ENCODE measurements at places on chromosomes 5 and 9. TPM values are rescaled to one million over a fixed set of nuclear protein-coding genes. Genes with fewer than 3 reads are reported as not detected.

DNA sequence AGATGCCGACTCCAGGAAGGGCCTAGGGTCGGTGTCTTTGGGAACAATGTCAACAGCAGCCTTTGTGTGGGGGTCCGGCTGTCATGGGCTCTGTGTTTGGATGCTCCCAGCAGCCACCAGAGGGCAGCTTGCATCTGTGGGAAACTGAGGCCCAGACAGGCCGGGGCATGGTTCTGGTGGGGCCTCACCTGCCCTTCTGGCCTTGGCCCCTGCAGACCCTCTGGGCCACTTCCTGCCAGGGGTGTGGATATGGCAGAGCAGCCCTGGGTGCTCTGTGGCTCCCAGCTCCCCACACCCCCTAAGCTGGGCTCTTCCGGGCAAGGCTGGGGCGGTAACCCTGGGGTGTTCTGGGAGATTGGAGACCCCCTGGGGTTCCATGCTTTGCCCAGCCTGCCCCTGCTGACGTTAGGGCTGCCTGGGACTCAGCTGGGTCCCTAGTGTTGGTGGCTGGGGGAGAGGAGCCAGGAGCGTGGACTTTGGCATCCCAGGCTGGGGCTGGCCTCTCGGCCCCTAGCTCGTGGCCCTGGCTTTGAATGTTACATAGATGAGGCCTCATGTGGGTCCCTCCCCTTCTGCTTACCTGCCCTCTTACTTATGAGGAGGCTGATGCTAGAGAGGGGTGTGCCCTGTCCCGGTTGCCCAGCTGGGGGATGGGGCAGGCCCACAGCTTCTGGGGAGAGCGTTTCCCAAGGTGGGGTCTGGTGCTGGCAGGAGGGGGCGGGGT lies 38.3 kb downstream of the RXRA start:
- DNase-seq = no peak

Gene SNCB
- 2.3 TPM for polyA plus RNA-seq

Gene CCDC192
- polyA plus RNA-seq = 0.43 TPM

- no peak for DNase-seq
Observed at GRCh38 chr5:131226899-131227298, 37.0 kb upstream of the CDC42SE2 start.

DNA sequence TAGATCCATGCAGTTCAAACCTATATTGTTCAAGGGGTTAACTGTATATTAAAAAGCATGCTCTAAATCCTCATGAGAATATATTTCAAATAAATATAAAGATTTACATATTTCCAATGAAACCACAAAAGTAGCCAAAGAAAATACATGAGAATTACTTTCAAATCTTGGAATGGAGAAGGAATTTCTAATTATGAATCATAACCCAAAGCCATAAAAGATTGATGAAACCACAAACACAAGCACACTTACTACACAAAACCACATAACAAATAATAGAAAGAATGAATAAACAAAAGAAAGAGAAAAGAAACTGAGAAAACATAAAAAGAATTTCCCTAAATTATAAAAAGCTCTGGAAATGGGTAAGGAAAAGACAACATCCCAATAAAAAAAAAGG lies 16.0 kb downstream of the ERP44 start:
- no peak for DNase-seq

DNA sequence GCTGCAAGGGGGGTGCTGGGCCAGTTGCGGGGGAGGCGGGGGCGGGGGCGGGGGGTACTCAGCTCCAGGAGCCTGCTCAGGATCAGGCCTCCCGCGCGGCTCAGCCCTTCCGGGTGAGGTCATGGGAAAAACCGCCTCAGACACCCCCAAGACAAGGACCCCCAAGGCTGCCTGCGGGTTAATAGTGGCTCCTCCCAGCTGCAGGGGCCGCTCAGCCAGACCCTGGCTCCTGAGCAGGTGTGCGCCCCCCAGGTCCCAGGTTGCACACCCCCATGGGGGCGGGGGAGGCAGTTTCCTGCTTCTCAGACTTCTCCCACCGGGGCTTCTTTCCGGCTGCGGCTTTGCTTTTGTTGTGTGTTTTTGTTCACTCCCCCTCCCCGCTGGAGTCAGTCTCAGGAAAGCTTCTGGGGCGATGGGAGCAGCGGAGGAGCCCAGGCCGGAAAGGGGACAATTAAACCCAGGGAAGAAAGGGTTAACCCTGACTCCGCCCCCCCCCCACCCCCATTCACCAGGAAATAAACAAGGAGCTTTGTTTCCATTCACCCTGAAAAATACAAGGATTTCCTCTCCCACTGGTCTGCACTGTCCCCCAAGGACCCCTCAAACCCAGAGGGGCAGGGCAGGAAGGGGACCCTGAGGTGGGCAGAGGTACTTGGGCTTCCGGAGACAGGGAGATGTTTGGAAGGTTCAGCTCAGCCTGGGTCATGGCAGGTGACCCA lies 42.3 kb upstream of the NOTCH1 start:
- DNase-seq = peak; percentile 60

DNA sequence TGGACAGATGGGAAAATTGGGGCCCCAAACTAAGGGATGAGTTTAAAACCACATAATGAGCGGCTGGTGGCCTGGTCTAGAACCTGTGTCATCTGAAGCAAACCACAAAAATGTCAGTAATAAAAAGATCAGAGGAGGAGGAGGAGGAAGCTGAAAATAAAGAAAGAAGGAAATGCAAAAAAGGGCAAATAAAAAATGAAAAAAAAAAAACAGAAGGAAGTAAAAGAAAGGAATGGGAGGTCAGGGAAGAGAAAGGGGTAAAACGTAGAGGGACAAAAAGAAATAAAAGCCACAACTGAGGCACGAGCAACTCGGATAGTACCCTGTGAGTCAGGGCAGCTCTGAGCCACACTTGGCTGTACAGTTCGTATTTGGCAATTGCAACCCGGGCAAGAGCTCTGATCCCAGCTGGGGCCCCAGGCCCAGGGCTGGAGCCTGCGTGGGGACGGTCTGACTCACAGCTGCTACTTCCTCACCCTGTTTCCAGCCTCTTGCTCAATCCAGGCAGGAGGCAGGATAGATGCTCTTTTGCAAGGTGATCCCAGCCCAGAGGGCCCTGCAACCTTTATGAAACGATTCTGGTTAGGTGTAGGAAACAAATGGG lies 137.9 kb upstream of the TRIM32 start:
- peak; percentile 90 for DNase-seq

DNA sequence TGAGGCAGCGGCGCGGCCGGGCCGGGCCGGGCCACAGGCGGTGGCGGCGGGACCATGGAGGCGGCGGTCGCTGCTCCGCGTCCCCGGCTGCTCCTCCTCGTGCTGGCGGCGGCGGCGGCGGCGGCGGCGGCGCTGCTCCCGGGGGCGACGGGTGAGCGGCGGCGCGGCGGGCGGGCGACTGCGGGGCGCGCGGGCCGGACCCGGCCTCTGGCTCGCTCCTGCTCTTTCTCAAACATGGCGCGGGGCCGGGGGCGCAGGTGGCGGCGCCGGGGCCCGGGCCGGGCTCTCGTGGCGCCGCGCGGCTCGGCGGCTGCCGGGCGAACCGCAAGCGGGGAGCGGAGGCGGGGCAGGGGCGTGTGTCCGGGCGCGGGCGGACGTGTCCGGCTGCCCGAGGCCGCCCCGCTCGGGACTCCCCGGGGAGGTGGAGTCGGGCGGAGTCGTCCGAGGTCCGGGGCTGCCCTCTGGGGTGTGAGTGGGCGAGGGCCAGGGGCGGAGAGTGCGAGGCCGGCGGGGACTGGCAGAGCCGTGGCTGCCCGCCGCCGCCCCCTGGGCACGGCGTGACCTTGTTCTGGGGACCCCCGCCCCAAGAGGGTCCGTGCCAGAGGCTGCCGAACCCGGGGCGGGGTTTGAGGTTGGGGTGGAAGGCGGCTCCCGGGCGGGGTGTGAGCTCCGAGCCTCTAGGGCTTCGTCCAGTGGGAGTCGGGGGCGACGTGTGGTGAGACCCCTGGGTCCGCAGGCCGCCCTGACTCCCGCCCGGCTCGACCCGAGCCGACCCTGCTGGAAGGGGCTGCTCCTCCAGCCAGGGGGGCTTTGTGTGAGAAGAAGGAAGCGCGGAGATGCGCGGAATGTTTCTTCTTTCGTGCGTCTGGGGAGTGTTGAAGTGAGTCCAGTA lies 485 bp downstream of the TGFBR1 start:
- peak; percentile 86 for DNase-seq

GRCh38 chr5:97112230-97112629 lies 30.2 kb downstream of the LIX1 start:
- no peak for DNase-seq

DNA sequence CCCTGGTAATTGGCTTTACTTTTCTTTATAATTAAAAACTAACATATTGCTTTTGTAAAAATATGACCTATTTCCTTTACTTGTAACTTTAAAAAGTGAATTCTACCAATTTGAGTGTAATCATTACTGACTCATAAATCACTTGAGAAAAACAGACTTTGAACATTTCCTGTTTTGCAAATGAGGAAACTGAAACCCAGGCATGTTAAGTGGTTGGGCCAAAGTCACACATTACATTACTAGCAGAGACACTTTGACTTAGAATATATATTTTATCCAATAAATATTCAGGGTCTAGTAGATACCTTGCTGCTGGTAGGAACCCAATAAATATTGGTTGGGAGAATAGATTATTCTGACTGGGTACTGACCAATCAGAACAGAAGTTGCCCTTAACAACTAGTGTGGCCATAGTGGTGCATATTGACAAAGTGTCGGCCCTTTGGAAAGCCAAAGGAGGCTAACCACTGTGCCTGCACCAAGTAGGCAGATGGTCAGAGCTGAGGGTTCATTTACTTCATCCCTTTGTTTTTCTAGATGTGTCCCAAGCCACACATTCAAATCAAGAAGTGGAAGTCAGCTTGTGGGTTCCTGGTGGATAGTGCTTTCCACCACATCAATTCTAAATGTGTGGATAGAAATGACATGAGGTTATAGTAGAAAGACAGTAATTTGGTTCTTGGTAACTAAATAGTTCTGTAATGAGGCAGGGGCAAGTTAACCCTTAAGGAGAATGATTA lies 365.1 kb upstream of the RIOK2 start:
- DNase-seq = no peak

- no peak for DNase-seq
Observed at GRCh38 chr5:2130361-2130760, 247.6 kb upstream of the IRX4 start.

Gene SAXO1
- not detected for polyA plus RNA-seq

- DNase-seq = no peak
Observed at GRCh38 chr5:104793031-104793754, 1230.6 kb upstream of the NUDT12 start.

DNA sequence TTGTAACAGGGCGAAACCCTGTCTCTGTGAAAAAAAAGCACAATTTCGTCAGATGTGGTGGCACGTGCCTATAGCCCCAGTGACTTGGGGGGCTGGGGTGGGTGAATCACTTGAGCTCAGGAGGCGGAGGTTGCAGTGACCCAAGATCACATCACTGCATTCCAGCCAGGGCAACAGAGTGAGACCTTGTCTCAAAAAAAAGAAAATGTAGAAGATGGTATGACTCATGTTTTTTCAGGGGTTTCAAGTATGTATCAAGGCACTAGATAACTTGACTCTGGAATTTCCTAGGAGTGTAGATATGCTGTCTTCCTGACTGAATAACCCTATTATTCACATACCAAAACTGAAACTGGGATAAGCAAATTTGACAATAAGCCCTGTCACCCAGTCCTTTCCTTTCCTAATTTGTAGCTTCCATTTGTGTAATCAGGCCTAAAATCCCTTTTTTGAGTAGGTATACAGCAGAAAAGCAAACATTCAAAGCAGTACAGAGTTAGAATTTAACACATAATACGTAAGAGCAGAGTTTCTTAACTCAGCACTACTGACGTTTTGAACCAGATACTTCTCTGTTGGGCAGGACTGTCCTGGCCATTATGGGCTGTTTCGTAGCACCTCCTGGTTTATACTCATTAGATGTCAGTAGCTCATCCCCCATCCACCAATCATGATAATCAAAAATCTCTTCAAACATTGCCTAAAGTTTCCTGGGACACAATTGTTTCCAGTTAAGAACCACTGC lies 17.3 kb upstream of the ANKRD18B start:
- DNase-seq = no peak

DNA sequence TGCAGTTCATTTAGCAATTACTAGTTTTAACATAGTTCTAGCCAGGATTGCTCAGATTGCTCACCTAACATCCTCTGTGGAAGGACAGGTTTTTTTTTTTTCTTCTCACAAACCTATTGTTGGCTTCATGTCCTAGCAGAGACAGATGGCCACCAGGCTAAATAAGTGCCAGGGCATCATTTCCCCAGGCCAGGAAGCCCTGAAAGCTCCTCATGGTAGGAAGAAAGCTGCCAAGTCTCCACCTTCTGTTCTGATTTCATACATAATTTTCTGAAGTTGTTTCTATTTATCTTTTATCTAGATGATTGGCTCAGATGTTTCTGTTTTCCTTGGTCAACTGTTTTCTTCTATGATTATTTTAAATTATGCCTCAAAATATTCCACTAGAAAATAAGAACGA lies 31.0 kb downstream of the EFCAB9 start:
- DNase-seq = no peak

Gene PLCXD3
- 36.2 TPM for polyA plus RNA-seq

DNA sequence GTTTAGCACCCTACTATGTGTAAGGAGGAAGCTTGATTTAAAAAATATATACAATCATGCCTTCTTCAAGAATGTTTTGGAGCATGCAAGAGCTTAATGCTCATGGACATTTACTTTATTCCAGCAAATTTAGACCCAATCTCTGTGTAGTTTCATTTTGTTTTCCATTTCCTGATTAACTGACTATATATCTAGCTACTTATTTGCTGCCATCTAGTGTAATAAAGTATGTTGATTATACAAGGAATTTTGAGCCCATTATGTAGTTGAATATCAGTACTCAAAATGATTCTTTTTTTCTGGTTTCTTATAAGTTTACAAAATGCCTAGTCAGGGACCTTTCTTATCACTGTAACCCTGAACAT lies 100.0 kb upstream of the CCDC152 start:
- DNase-seq = no peak

DNA sequence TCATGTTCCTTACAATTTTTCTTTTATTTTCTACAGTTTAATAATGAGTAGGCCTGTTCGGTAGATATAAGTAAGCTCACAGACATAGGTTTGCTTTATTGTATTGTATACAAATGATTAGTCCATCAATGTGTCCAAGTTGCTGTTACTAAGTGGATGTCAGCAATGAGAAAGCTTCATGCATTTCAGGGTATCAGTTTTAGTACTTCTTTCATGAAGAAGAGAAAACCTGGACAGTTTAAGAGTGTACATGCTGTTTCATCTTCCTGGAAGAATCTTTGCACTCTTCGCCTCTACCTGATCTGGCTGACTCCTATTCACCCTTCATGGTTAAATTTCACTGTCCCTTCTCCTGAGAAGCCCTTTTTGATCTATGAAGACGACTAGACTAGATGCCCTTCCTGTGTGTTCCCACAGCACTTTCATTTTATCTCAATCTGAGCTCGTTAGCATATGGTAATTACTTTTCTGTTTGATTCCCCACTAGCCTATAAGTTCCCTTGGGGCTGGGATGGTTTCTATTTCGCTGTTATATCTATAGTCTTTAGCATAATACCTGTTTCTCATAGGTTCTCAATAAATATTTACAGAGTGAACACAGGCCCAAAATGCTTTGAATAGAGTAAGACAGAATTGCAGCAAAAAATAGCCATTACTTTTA lies 70.7 kb downstream of the CETN3 start:
- DNase-seq = no peak

Gene PCDHB5
- 1.3 TPM for polyA plus RNA-seq

- no peak for DNase-seq
Observed at GRCh38 chr5:90311401-90311800, 98.2 kb downstream of the CETN3 start.

GRCh38 chr9:87490225-87490624 lies 7.4 kb upstream of the DAPK1 start:
- no peak for DNase-seq

- DNase-seq = no peak
Observed at GRCh38 chr5:73312872-73313510, 135.6 kb downstream of the FOXD1 start.

GRCh38 chr5:172910828-172911627 lies 48.2 kb upstream of the RPL26L1 start:
- peak; percentile 73 for DNase-seq
